ENCODE measurements at places on chromosomes 7 and 10.

DNA sequence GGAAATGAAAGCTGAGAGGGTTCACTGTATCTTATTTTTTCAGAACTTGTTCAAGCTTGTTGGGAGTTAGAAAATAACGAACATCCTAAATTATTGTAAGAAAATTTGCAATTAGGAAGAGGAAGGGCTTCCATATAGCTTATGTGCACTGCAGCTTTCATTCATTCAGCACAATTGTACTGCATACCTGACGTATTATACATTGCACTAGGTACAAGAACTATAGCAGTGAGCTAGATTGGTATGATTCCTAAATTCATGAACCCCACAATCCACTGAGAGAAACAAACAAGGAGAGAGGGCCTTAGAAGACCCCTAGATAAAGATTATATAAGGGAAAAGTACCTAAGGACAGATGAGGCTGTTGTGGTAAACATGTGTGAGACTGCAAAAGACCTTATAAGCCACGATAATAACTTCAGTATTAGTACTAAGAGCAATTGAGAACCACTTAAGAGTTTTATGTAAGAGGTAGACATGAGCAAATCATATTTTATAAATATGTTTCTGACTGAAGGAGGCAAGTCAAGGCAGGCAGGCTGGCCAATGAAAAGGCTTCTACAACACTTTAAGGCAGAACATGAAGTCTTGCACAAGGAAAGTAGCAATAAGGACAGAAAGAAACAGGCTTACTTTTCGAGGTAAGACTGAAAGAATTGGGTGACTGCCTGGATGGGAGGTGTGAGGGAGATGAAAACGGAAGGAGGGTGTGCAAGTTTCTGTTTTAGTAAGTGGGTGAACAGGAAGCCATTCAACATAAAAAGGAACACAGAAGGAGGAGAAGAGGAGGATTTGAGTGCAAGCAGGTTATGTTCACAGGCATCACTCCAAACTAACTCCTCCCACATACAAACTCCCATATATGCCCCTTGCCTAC, 77.9 kb upstream of the LRRN3 start:
- peak; percentile 62 for DNase-seq

DNA sequence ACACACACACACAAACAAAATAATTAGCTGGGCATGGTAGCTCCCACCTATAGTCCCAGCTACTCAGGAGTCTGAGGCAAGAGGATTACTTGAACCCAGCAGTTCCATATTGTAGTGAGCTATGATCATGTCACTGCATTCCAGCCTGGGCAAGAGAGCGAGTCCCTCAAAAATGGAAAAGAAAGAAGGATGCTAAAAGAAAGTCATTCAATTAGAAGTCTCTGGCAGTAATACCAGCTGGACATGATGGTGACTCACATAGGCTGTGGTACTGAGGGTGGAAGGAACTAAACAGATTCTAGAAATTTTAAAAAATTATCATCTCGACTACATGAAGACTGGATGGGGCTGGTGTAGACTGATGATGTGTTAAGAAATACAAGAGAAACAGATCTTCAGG, 385.3 kb downstream of the ETV1 start:
- DNase-seq, result no peak

- DNase-seq, result no peak
Observed at GRCh38 chr10:75140246-75140645, 28.8 kb downstream of the SAMD8 start.

- no peak for DNase-seq
Observed at GRCh38 chr10:121085367-121085766, 234.2 kb downstream of the WDR11 start.

DNA sequence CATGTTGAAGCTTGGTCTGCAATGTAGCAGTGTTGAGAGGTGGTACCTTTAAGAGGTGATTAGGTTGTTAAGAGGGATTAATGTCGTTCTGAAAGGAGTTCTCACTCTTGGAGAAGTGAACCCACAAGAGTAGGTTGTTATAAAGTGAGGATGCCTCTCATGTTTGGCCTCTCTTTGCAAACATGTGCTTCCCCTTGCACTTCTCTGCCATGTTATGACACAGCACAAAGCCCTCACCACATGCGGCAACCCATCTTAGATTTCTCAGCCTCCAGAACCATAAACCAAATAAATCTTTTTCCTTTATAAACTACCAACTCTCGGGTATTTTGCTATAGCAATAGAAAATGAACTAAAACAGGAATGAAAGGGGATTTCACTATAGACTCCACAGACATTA, 66.3 kb downstream of the KMT2C start:
- DNase-seq, result no peak

- DNase-seq, result no peak
Observed at GRCh38 chr10:19480353-19480752, 335.9 kb upstream of the PLXDC2 start.

- no peak for DNase-seq
Observed at GRCh38 chr10:129652521-129653201, 185.6 kb downstream of the MGMT start.

DNA sequence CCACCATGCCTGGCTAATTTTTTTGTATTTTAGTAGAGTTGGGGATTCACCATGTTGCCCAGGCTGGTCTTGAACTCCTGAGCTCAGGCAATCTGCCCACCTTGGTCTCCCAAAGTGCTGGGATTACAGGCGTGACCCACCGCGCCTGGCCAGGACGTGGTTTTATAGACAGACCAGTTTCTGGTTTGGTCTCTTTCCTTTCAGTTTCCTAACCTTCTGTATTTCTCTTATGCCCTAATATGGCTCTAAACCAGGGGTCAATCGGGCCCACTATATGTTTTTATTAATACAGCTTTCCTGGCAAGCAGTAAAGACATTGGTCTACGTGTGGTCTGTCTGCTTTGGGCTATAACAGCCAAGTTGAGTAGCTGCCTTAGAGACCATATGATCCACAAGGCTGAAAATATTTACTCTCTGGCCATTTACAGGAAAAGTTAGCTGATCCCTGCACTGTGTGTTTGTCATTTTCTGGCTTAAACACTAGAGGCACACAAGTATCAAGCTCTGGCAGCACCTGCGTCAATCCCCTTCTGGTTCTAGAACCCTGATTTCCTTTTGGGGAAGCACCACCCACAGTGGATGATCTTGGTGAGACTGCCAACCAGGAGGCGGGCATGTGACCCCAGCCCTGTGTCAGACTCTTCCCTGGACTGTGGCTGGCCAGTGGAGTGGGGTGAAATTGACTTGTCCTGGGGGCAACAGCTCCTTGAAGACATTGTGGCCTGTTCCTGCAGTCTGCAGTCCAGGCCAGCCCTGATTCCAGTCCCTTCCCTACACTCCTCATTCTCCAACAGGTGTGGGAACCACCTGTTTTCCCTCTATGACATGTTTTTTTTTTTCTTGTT, 497.2 kb downstream of the PLXNA4 start:
- DNase-seq, result no peak

- DNase-seq, result no peak
Observed at GRCh38 chr10:70573599-70574506, 28.7 kb downstream of the PRF1 start.

DNA sequence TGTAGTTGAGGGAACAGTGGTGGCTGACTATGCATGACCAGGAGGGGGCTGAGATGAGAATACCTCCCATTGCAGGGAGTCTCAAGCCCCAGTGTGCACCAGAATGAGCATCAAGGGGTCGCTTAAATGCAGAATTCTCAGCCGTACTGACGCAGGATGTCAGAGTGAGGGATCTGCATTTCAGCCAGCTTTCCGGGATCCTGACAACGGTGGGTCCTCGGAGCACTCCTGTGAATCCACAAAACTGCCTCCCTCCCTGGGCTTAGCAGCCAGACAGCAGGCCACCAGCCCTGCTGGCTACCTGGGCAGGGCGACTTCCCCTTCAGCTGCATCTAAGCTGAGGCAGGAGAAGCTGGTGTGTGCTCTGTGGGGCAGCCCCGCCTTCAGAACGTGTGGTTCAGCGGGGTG, 21.8 kb upstream of the LOXL4 start:
- no peak for DNase-seq

DNA sequence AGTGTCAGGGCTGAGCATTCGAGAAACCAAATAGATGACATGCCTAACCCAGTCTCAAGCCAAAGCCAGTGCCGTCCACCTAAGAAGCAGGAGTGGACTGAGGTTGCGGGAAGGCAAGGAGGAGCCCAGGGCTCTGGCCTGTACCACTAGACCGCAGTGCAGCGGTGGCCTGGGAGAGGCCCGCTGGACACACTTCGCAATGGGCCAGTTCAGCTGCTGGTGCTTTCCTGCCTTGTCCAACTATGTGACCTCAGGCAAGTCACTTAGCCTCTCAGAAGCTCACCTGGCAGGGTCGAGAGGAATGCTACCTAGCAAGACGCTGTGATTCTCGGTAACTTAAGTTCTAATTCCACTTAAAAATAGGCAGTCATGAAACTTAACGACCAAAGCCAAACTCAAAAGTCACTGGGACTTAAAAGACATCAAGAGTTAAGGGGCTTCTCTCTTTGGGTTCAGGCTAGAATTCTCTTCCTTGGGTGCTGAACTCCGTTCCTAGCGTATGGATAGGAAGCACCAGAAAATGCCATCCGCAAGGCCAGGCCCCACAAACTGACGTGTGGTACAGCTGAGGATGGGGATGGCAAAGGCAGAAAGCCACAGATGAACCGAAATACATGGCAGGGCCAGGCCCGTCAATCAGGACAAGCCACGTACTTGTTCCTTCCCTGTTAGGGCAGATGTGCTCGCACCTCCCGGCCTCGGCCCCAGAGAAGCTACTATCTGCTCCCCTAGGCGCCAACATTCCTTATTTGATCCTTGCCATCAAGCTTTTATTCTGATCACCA, 34.2 kb downstream of the CTBP2 start:
- DNase-seq, result no peak

DNA sequence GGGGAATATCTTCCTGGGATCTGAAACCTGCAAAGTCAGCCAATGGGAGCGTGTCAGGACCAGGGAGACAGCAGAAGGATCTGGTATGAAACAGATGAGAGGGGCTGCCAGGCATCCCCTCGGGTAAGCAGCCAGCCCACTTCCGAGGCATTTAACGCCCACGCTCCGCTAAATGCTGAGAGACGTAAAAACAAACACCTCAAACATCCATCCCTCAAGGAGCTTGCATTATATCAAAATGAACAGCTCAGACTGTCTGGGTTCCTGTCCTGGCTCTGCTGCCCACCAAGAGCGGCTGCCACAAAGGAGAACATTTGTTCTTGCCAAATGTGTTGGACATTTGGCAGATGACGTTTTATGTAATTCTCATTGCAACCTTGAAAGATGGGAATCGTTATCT, 7.0 kb upstream of the SERPINE1 start:
- DNase-seq, result no peak

DNA sequence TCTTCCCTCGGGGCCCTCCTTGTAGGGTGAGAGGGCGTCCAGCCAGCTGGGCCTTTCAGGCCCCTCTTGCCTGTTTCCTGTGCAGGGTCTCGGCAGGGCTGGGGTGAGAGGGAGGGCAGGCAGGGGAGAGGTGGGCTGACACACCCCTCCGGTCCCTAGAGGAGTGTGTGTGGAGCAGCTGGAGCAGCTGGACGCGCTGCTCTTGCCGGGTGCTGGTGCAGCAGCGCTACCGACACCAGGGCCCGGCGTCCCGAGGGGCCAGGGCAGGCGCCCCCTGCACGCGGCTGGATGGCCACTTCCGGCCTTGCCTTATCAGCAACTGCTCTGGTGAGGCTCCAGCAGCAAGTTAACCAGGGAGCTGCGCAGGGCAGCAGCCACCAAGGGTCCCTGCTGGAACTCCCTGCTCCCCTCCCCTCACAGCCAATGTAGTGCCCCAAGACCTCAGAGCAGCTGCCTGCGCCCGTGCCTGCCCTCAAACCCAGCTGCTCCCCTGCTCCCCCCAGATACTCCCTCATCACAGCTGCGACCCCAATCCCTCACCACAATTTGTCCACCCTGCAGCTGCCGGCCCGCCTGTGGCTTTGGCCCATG, 15.7 kb upstream of the ZNF862 start:
- DNase-seq, result no peak

DNA sequence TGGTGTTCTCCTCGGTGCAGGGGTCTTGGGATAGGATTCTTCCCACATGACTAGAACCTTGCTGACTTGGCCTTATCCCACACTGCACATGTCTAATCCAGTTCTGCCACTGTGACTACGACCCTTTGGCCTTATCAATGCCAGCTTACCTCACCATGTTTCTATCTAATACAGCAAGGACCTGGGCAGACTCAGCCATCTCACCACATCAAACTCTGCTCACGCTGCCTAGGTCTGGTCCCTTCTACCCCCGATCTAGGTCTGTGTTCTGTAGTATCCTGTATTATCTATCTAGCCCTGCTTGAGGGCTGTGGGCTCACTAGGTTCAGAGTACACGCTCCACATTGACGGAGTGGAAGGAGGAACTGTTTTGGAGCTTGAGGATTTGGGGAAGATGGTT, 282.4 kb downstream of the HPSE2 start:
- no peak for DNase-seq

DNA sequence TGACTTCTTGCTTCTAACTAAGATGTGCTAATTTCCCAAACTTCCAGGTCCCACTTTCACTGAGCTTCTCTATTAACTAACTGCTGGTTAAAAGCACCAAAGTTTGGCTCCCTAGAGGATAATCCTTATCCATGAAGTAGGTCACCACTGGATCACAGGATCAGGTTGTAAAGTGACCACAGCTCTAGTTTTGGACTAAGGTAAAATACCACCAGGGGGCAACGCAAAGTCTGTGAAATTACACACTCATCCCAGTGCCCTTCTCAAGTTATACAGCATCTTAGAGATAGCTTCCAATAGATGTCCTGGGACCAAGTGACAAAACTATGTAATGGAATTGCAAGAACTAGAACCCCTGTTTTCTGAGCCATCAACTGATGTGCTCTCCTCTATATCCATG, 116.4 kb upstream of the ASAH2 start:
- DNase-seq, result peak; percentile 41

DNA sequence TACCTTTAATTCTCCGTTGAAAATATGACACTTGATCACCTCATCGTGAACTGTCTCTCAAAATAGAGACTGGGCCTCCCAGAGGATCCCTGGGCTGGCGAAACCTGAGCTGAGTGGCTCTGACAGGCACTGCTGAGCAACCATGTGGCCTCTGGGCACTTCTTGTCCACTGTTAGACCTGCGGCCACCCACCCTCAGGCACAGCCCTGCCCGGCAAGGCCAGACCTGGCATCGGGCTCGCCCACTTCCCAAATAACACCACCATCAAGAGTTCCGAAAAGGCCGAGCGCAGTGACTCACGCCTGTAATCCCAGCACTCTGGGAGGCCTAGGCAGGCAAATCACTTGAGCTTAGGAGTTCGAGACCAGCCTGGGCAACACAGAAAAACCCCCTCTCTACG, 82.5 kb downstream of the COBL start:
- DNase-seq, result no peak

- DNase-seq, result no peak
Observed at GRCh38 chr7:71772779-71773178, 639.4 kb downstream of the CALN1 start.

- DNase-seq, result peak; percentile 39
Observed at GRCh38 chr10:122267849-122268737, 3.0 kb upstream of the BTBD16 start.

- DNase-seq, result no peak
Observed at GRCh38 chr10:17236468-17237148, 8.6 kb downstream of the VIM start.
